ENCODE measurements at places on chromosomes 12 and 14.

DNA sequence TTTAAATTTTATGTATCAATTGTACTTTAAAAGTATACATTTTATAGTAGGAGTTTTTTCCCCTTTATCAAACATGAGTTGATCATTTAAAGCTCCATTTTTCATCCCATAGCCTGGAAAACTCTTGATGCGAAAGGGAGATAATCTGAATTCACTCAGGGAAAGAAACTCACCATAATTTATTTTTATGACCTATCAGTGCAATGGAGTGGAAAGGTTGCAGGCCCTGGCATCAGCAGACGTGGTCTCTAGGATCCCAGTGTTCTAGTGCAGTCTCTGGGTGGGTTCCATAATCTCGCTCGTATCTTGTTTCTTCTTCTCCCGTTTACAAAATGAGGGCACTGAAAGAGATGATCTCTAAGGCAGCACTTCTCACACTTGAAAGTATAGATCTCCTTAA is 85.0 kb downstream of the PTGER2 start:
- DNase-seq: no peak

DNA sequence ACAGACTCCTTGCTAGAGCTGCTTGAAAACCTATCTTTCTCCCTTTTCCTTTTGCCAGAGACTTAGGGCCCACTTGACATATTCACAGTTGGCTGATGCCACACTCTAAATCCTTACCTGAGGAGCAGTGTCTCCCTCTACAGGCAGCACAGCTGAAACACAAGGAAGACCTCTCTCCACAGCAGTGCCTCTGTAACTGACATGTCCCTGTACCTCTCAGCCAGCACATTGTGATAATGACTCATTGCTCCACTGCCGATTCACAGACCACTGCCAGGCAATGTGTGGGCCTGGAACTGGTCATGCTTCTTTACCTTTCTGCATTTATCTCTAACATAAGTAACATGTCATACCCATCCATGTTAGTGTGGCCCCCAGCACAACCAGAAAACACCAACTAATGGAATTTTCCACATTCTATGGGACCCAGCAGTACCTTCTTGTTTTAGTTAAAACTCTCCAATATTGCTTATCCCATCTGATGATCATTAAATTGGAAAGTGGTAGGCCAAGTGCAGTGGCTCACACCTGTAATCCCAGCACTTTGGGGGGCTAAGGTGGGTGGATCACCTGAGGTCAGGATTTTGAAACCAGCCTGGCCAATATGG is 56.5 kb downstream of the GTF2A1 start:
- DNase-seq: peak; percentile 41

DNA sequence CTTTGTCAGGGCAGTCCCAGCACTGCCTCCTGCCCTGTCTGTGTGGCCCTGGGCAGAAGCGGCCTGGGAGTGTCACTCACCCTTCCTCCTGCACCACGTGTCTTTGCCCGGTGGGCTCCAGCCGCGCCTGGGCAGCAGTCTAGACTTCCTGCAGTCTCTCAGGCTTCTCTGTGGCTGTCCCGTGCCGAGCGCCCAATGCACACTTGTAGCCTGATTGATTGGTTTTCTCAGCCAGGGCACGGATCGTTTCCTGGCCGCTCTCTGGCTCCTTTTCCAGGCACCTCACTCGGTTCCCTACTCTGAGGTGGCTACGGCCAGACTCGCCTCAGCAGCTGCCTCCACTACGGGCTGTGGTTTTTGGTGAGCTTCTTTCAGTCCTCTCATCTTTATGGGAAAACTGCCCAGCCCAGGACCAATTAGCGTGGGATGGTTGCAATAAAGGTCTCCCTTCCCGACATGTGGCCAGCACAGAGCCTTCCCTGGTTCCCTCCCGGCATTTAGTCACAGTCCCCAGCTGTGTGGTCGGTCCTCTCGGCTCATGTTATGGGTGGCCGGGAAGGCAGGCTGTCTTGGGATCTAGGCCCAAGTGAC is 133.1 kb downstream of the CACNA1C start:
- no peak for DNase-seq

DNA sequence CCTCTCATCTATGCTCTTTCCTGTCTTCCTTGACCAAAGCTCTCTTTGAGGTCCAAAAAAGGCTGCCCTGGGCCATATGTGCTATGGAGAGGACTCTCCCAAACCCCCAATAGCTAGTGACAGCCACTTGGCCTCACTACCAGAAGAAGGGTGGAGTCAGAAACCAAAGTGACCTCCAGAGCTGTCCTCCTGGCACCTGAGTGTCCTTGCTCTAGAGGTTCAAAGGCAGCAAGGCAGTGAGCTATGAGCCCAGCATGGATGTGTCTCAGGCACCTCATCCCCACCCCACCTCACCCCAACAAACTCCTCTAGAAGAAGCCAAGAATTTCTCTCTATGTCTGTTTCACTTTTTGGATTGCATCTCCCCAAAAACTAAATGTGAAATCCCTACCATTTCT is 4.1 kb upstream of the AQP5 start:
- no peak for DNase-seq

GRCh38 chr14:93892923-93893558 is 34.1 kb upstream of the FAM181A start:
- DNase-seq: peak; percentile 62

- no peak for DNase-seq
Observed at GRCh38 chr14:59321626-59321949, 133.1 kb downstream of the DAAM1 start.

- DNase-seq: no peak
Observed at GRCh38 chr12:106179086-106179485, 40.3 kb upstream of the NUAK1 start.

- DNase-seq: no peak
Observed at GRCh38 chr14:77838831-77839511, 39.1 kb downstream of the ADCK1 start.

DNA sequence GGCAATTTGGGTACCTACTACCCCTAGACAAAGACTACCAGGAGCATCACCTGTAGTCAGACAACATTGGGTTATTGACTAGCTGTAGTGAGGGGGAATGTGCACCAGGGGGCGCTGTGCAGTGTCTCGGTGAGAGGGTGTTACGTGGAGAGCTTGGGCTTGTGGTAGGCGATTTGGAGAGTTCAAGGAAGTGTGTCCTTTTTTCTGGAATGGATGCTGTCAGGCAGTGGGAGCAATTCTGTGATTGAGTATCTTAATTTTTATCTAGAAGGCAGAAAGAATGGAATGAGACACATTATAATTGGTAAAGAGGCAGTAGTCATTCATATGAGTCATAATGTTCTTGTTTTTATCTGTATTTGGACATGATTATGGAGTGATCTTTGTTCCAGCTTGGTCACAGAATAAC is 187.7 kb downstream of the GALC start:
- DNase-seq: peak; percentile 30

DNA sequence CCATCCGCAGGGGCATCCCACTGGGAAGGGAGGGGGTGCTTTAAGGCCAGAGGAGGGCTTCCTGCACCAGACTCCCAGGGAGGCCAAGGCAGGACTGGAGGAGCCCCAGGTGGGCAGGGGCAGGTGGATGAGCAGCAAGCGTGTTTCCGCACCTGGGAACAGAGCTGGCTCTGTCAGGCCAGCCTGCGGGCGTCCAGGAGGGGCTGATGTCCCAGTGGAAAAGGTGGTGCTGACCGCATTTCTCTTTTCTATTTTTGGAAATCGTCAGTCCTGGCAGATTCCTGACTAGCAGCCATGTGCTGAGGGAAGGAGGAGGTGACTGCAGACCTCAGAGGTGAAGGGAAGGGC is 27.2 kb downstream of the CHGA start:
- no peak for DNase-seq

DNA sequence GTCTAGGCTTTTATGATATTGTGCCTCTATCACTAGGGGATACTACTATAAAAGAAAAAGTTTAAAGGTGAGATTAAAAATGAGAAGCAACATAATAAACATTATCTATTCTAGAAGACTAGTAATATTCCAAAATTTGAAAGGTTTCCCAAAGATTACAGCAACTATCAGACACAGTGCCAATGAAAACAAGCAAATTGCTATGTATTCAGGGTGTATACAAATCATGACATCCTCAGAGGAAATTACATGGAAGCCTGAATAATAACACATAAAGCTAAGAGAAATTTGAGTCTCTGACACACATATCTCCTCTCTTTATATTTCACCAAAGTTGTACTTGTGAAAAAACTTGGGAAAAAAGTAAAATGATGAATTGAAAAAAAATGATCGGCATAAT is 327.0 kb downstream of the SEC23A start:
- DNase-seq: no peak

DNA sequence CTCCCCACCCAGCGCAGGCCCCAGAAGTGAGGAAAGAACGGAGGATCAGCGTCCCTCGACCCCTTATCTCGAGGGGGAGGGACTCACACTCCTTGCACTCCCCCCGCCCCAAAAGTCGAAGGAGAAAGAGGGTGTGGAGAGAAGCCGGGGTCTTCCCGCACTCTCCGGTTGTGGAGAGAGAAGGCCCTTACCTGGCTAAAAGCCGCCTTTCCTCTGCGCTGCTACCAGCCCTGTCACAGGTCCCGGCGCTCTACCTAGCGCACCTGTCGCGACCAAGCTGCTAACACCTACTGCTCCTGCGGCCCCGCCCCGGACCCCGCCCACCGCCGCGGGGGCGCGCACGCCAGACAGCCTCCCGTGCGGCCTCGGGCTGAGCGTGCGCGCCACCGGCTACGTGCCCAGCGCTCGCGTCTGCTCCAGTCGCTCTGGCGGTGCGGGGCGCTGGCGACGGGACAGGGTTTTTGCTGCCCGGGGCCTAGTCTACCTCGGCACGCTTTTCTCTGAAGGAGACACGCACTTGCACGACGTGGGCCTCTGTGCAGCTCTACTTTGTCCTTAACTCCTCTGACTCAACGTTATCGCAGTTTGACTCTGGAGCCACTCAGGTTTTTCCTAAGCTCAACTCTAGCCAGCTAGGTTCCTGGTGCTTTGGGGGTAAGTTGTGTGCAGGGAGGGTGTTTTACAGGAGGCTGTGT is at the start of gene LIMA1:
TSS of gene LIMA1 (minus strand) at position 292 of the 695 bp plus-strand sequence. CDS start 34,769 bp downstream, outside the sequence.
- peak; percentile 89 for DNase-seq

DNA sequence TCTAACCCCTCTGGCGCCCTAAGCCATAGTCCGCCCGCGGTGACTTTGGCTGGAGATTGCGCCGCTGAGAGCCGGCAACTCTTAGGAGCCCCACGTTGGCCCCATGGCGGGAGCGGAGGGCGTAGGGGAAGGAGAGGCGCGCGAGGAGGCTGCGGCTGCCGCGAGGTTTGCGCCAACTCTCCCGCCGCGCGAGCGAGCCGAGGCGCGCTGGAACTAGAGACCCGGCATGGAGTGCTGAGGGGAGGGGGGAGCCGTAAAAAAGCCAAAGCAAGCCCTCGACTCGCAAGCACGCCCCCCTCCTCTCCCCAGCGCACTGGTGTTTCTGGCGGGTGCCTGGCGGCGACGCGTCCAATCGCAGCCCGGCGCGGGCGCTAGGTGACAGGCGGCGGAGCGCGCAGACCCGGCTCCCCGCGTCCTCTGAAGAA is at the start of gene SYT10:
TSS of gene SYT10 (minus strand) at position 233 of the 425 bp plus-strand sequence. CDS start 297 bp downstream, outside the sequence.
- no peak for DNase-seq

DNA sequence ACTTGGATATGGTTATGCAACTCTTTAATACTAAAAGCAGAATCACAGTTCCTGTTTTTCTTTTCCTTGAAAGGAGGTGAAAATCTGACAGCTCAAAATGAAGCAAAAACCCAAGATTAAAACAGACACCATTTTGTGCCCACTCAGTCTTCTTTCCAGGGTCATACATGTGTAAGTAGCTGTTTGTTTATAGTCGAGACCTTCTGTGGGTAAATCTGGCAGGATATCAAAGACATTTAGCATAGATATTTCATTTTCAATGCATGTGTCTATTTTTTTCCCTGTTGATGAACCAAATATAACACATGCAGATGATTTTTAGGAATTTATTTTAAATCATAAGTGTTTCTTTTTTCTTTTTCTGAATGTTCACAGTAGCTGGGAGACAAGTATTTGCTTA is 398.8 kb downstream of the FOXG1 start:
- no peak for DNase-seq

DNA sequence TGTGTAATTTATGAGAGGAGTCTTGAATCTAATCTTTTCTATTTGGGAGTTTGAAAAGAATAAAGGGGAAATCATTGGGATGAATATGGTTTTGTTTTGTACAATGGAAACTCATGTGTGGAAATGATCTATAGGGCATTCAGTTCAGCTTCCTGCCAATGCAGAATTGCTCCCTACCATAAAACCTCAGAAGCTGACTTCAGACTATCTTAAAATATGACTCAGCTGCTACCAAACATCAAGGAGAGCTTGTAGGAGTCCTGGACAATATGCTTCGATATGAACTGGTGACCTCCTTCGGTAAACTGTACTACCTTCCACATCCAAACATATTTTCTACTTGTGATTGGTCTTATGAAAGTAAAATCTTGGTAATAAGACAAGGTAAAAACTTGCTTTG is 160.6 kb downstream of the CAPZA3 start:
- DNase-seq: no peak

- no peak for DNase-seq
Observed at GRCh38 chr12:53954694-53955035, at the start of gene HOXC12. TSS of gene HOXC12 (plus strand) at chr12:53954903. CDS start at chr12:53954930, 27 bp downstream.

DNA sequence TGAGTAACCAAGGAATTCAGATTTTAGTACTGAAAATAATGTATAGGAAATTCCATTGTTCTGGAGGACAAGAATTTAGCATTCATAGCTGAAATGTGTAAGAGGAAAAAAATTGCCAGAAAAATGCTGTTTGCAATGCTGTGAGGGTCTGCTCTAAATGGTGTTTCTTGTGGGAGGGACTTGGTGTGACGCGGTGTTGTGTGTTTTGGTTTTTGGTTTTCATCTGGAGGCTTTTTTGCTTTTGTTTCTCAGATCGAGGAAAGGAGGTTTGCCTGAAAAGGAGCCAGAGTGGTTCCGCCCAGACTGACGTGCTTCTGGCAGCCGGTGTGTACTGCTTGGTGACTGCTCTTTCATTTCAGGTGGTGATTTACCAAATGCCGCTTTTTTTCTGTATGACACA is 211.8 kb upstream of the HMGA2 start:
- DNase-seq: no peak

- no peak for DNase-seq
Observed at GRCh38 chr12:94379479-94380113, 80.1 kb downstream of the CEP83 start.

GRCh38 chr14:47447076-47447475 is 228.3 kb downstream of the MDGA2 start:
- no peak for DNase-seq

GRCh38 chr12:2960390-2960956 is 1.3 kb downstream of the TEAD4 start:
- no peak for DNase-seq

GRCh38 chr12:41034686-41035085 is 153.4 kb upstream of the PDZRN4 start:
- DNase-seq: no peak

- no peak for DNase-seq
Observed at GRCh38 chr12:14275886-14276285, 89.6 kb upstream of the ATF7IP start.

DNA sequence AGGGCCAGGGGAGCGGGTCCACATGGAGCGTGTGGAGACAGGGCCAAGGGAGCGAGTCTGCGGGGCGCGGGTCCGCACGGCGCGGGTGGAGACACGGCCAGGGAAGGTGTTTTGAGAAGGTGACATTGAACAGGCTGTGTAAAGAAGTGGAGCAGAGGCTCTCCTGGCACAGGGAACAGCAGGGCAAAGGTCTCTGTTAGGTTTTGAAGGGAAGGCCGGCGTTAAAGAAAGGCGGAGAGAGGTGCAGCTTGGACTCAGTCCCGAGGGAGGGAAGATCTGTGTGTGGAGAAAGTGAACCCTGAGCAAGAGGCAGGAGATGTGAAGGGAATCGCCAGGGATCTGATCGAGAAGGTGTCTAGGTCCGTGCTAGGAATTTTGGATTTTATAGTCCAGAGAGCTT is 1.8 kb downstream of the PXMP2 start:
- no peak for DNase-seq

- DNase-seq: no peak
Observed at GRCh38 chr12:78530100-78530765, 334.3 kb upstream of the SYT1 start.

GRCh38 chr14:35435177-35435576 is 30.6 kb upstream of the NFKBIA start:
- no peak for DNase-seq

Measured in CD4-positive, alpha-beta T cell treated with Interleukin-15 for 4 hours (primary cell).